Forelimb muscle (tissue), 1 donor: ENCODE measurements at places on chromosomes 7 and 10. TPM values are rescaled to one million over a fixed set of nuclear protein-coding genes. Genes with fewer than 3 reads are reported as not detected.

GRCh38 chr7:106466867-106467266 lies 182.1 kb upstream of the NAMPT start:
- no peak for DNase-seq

DNA sequence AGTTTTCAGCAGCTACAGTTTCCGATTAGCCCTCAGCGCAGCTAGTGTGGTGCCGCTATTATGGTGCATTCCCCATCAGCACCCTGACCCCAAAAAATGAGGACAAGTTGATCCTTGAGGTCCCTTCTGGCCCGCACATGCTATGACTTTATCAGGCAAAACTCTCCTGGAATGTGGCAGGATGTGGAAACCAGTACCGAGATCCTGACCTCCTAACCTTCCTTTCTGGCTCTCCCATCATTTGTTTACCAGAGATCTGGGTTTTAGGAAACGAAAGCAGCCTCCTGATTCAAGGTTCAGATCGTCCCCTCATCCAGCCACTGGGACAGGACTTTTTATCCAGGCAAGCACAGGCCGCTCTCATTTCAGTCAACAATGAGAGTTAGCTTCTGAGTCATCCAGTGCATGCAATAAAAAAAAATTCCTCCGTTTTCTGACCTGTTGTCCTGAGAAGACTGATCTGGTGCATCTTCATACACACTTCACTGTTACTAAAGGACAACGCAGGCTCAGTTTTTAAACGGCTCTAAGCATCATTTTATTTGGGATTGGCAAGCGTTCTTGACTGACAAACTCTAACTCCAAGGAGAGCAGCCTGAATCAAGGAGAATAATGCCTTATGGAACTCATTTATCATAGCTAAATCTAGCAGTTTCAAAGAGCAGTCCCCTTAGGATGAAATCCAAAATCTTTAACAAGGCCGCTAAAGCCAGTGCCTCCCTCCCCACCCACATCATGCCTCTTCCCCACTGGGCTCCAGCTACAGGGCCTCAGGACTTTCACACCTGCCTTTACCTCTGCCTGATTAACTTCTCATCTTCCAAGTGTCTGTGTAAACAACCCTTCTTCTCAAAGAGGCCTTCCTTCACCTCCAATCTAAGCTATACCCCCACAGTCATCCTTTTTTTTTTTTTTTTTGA lies 17.1 kb downstream of the PDLIM1 start:
- DNase-seq = no peak

- no peak for DNase-seq
These were observed 55.9 kb downstream of the SHH start for GRCh38 chr7:155756322-155756721.

GRCh38 chr7:58087536-58088190 lies 637.7 kb downstream of the ZNF716 start:
- no peak for DNase-seq

GRCh38 chr7:13986208-13986607 lies 3.3 kb downstream of the ETV1 start:
- DNase-seq = no peak

The SEMA4G gene
- polyA plus RNA-seq = 6.7 TPM

- no peak for DNase-seq
These were observed 535 bp downstream of the BTRC start for GRCh38 chr10:101354328-101355071.

The CABCOCO1 gene
- 0.19 TPM for polyA plus RNA-seq

- no peak for DNase-seq
These were observed 1.7 kb downstream of the DDX21 start for GRCh38 chr10:68957654-68958053.

The MUC3A gene
- polyA plus RNA-seq = 0.10 TPM

DNA sequence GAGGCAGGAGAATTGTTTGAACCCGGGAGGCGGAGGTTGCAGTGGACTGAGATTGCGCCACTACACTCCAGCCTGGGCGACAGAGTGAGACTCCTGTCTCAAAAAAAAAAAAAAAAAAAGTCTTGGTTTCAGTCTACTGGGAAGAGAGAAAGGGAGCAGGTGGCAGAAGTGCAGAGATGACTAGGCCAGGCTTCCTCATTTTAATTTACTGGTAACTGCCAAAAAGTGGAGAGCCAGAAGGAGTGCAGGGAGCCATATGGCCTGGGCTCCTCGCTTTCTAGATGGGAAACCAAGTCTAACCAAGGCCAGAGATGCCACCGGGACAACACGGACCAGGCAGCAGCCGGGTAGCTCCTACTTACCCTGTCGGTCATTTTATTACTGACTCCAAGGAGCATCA lies 12.2 kb downstream of the SEPHS1 start:
- DNase-seq = no peak

DNA sequence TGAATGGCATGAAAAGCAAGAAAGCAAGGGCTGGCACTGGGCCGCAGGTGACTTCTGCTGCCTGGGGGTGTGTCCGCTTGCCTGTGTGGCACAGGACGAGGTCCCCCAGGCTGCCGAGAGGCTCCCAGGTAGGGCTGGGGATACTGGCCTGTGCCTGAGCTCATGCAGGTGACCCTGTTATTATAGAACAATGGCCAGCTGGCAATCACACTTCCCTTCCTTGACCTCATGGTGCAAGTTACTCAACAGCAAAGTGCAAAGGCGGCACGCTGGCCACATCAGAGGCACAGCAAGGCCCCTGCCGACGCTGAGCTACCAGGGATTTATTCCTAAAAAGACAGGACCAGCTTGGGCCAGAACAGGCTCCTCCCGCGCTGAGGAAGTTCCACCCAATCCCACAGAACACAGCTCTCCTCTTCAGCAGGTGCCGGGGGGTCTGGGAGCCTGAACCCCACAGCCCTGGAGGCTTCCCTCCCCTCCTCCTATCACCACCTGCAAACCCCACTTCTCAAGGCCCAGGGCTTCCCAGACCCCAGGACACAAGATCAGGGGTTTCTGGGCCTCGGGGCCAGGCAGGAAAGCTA lies 1.4 kb upstream of the ADAM8 start:
- DNase-seq = no peak

DNA sequence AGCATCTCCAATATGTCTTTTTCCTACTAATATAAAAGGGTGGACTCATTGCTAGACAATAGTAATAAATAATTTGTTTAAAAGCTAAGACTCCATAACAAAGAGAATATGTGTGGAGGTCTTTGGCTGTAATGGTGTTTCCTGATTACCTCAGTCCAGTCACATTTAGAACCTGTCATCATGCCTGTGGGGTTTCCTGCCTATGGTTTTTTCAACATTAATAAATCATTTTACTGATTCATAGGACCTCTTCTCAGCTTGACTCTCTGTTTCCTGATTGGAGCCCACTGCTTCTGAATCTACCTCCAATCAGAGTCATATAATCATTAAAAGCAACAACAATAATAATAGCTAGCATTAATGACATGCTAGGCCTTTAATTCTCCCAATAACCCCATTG lies 52.4 kb upstream of the GNAI1 start:
- DNase-seq = no peak

The PRSS2 gene
- not detected for polyA plus RNA-seq

The CUZD1 gene
- 0.95 TPM for polyA plus RNA-seq
